H4 (cell line): ENCODE measurements at places on chromosomes 6 and 20.
A peak's percentile ranks its signal among the peaks of the same experiment; 100 is the strongest.

DNA sequence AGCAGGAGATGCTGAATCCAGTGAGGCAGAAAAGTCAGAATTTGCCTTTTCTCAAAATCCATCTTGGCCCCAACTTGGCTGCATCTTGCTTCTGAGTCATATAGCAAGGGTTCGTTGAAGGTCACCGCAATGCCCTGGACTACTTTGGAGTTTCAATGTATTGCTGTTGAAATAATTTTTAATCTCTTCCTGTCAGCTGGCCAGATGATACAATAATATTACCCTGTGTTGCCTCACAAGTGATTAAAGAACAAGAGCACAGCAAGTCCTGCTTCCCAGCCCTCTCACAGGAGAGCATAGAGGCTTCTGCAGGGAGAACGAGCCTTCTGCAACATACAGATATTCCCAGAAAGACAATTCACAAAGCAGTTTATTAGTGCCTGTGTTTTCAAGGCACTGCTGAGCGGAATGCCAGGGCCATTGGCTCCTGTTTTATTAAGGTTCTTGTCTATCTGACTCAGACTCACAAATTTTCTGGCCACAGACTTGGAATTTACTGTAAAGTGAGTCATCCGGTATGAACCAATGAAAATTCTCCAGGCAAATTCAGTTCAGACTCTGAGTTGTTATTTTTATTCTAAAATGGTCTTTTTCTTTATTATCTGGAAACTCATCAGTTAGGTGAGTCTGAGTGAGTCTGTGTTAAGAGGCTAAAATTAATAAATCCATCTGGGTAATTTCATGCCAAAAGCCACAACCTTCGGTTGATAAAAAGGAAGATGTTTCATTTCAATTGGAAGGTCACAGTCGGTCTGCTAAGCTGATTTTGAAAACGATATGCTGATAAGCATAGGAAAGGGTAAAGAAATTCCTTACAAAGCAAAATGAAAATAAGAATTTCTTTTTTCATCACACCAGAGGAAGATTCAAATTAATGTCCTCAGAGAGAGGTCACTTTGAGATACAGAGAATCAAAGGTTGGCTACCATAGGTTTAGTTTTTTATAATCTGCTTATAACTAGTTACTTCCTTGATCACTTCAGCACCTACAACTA is 289.4 kb upstream of the STXBP5 start:
- peak; percentile 83 for DNase-seq

GRCh38 chr6:167293590-167294091 is 2.5 kb downstream of the UNC93A start:
- DNase-seq = no peak

DNA sequence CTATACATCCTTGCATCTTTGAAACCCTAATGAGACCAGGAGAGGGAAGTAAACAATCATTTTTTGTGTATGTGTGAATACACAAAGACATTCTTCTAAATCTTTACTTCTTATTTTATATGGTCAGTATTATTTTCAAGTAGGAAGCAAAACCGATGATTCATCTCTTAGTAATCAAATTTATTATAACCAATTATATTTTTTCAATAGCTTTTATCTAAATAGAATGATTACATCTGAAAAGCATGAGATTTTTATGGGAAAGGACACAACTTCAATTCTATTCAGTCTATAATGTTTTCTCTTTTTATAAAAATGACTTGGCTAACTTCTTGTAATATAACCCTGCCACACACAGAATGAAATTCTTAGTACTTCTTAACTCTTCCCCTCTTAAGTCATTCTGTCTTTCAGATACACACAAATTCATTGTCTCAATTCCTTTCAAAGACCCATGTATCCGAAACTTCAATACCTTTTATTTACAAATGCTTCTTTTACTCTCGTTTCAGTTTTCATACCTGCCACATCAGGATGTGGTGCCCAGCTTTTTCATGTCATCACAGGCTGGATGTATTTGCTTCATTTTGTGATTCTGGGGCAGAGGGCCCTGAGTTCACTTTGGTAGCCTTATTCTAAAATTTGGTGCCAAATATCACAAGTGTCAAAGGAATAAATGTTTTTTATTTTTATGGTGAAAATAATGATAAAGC is 227.0 kb downstream of the PHF3 start:
- DNase-seq = no peak

- no peak for DNase-seq
Observed at GRCh38 chr6:124999105-124999764, 37.0 kb downstream of the RNF217 start.

GRCh38 chr20:61361501-61361900 is 109.4 kb downstream of the CDH4 start:
- DNase-seq = no peak

GRCh38 chr6:119096721-119097565 is 18.5 kb upstream of the FAM184A start:
- no peak for DNase-seq

- no peak for DNase-seq
Observed at GRCh38 chr6:33944686-33945411, 141.0 kb upstream of the MLN start.

DNA sequence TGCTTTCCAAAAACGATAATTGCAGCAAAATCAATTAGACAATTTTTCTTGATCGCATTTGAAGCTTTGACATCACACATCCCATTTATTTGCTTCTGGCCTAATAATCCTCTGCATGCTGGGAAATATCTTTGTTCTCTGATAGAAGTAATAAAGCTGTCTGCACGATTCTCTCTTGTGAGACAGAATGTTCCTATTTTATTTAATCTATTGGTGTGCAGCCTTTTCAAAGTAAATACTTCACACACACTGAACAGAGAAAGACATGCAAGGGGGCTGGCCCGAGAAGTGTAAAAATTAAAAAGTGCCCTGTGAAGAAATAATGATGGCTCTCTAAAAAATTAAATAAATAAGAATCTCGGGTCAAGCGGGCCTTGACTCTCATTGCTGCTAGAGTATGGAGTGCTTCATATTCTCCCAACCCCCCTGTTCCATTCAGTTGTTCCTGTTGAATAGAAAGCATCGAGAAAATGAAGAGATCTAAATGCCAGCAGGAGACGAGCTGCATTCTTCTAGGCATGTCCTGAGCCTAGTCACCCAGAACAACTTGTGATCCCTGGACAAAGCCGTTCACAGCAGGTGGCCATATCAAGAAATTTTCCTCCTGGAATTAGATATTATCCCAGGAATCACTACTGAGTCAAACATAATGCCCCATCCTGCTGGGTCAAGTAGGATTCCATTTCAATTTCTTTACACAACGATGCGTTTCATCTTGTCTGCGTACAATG is 625.9 kb upstream of the EPHA7 start:
- no peak for DNase-seq

- DNase-seq = no peak
Observed at GRCh38 chr6:131122516-131122915, 12.8 kb upstream of the AKAP7 start.

DNA sequence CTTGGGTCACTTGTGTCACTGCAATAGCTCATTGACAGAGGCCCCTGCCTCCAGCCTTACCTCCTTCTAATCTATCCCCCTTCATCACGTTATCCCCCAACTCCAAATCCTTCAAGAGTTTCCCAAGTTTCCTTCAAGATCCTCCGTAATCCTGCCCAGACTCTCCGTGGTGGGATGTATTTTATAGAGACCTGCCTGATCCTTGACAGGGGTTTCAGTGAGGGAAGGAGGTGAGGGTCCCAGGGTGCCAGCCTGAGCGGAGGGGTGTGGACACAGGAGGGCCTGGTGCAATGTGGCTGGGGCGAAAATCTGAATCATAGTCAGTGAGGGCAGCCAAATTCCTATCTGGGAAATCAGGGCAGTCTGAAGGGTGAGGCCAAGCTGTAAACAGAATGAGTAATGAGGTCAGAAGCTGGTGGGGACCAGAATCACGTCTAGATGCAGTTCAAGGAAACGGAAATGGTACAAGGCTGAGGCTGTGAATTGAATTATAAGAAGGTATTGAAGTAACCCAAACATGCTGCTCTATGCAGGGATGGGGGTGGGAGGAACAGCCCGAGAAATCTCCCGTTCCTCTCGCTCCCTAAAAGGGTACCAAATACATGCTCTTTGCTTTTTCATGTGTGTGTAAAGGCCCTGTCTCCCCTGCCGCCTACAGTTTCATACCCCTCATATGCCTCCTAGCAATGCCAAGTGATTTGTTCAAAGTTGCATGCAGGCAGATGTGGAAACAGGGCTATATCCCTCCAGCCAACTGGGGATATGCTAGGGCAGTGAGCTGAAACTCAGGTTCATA is 35.4 kb upstream of the PIM1 start:
- DNase-seq = peak; percentile 97

- DNase-seq = no peak
Observed at GRCh38 chr6:130118236-130118635, 99.9 kb downstream of the L3MBTL3 start.

- no peak for DNase-seq
Observed at GRCh38 chr6:119209452-119210205, 131.2 kb upstream of the FAM184A start.

DNA sequence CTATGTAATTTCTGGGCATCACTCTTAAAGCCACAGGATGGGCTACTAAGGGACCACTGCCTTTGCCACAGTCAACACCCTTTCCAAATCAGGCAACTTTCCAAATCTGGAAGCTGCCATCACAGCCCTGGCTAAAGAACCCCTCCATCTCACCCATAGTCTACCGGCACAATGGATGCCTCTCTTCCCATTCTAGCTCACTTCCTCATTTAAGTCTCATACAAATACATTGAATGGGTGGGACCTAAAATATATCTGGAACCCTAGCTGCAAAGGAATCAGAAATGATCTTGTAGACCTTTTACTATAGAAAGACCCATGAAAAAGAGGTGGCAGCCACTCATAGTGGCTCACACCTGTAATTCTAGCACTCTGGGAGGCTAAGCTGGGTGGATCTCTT is 3.3 kb upstream of the TREML4 start:
- no peak for DNase-seq
